Breast epithelium (tissue), 4 donors: ENCODE measurements at places on chromosomes 3 and 15.

- DNase-seq: no peak
Observed at GRCh38 chr15:42553554-42553953, 4.9 kb downstream of the HAUS2 start.

DNA sequence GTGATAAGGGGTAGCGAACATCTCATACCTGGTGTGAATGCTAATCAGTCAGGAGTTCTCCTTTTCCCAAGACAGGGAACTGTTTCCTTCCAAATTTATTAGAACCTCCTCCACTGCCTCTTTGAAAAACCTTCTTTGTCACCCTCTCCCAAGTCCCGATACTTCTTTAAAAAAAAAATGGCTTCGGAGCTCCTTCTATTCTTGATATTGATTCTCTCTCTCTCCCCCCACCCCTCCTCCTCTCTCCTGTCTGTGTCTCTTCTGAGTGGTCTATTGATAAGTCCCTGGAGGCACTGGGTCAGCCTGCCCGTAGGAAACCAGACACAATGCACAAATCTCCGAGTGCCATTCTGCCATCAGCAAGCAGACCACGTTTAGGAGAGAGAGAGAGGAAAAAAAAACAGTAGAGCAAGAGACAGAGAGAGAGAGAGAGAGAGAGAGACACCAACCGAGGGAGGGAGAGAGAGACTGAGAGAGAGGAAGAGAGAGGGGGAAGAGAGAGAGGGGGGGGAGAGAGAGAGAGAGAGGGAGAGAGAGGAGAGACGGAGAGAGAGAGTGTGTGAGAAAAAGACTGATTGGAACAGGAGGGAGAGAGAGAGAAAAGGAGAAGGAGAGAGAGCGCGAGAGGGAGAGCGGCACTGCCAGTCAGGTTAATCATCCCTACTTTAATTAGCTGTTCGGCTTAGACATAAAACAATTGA is 160.9 kb downstream of the TIGIT start:
- no peak for DNase-seq

- DNase-seq: no peak
Observed at GRCh38 chr3:147701195-147701594, 292.0 kb downstream of the ZIC1 start.

DNA sequence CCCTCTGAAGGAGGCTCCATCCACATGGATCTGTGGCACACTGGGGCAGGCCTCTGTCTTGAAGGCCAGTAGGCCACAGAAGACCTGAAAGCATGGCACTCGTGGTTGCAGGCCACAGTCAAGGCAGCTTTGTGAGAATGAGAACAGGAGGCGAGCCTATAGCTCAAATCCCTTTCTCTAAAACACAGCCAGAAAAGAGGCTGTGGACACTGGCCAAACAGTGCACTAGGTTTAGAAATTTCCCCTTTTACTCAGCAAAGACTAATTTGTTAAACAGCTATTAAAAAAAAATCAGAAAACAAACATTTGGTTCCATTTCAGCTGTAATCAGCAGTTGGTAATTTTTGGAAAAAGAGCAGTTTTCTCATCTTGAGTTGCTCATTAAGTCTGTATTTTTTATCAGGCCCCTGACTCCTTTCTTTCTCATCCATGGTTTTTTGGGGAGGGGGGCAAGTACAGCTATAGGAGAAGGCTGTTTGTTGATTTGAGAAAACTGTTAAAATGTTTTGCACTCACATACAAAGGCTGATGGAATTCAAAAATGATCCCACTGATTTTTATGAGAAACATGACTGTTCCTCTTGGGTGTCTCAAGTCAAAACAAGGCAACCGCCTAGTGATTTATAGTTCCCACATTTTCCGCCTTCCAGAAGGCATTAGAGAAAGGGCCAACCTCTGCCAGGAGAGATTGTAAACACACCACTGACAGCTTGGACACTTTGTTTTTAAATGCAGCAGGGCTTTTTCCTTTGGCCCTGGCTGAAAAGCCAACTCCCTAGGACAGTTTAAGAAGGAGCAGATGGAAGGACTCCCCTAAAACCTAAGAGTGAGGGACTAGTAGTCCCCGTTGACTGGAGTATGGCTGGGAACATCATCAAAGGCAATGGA is 28.1 kb downstream of the PARP16 start:
- DNase-seq: no peak

- no peak for DNase-seq
Observed at GRCh38 chr15:38145651-38146111, 107.0 kb upstream of the SPRED1 start.

DNA sequence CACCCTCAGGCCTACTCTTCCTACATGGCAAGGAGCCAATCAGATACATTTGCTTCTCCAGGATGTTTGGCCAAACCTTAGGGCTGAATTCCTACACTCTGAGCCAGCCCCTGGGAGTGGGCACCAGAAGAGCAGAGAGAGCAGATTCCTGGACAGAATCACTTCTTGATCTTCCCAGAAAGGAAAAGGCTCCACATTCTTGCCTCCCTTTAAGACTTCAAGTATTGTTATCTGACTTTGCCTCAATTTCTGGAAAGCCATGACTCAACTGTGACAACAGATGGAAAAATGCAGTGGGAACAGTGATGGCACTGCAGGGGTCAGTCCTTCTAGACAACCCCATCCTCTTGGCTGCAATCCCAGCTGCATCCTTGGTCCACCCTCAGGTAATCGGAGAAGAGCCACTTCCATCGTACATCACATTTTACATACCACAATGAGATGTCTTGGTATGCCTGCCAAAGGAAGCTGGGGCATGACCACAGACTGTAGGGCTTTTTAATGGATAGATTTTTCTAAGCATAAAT is 21.0 kb downstream of the SLCO2A1 start:
- peak; percentile 11 for DNase-seq

GRCh38 chr3:13287833-13288232 is 132.3 kb downstream of the NUP210 start:
- DNase-seq: no peak

GRCh38 chr15:78394026-78394425 is 44.0 kb upstream of the IREB2 start:
- DNase-seq: no peak

- DNase-seq: no peak
Observed at GRCh38 chr3:73442152-73442551, 182.6 kb downstream of the PDZRN3 start.

GRCh38 chr3:67312155-67312554 is 314.0 kb downstream of the KBTBD8 start:
- DNase-seq: no peak

DNA sequence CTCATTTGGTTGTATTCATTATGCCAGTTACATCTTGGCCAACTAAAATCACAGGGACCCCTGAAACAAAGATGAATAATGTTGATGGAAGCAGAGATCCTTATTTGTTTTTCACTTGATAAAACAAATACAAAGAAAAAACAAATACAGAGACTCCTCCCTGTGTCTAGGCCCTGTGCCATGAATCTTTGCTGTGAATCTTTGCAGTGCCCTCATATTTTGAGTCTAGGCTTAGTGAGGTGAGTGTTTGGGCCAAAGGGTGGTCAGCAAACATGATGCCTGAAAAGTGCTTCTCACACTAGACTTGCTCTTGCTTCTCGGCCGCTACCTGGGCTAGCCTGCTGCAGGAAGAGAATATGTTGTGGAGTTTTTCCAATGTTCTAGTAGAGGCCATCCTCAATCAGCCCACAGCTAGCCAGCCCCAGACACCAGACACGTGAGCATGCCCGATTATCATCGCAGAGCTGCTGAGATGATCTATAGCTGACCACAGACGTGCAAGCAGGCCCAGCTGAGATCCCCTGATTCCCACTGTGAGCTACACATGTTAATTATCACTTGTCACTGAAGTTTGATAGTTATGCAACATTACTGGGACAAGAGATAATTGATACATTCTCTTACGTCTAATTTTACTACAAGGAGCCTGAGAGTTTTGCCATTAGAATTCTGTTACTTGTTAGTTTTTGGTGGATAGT is 191.4 kb downstream of the THRB start:
- no peak for DNase-seq

GRCh38 chr3:46866720-46867549 is 3.7 kb upstream of the MYL3 start:
- DNase-seq: peak; percentile 78

GRCh38 chr3:161349529-161350312 is 21.6 kb downstream of the SPTSSB start:
- DNase-seq: no peak

DNA sequence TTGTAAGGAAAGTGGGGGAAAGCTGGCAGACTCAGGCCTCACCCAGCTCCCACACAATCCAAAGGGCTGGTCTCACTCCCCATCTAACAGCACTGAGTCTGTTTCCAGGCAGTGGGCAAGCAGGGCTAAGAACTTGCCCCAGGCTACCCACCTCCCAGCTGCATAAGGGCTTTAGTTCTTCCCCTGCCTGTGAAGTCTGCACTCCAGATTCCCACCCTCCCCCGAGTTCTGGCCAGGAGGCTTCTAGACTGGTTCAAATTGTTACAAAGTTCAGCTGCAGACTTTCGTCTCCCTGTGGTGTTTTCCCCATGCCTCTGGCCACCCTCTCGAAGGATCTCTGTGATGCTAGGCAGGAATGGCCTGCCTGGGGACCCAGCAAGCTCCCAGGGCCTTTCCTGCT is 11.2 kb downstream of the EHHADH start:
- DNase-seq: no peak

GRCh38 chr15:41869770-41870688 is 23.8 kb downstream of the SPTBN5 start:
- DNase-seq: no peak

DNA sequence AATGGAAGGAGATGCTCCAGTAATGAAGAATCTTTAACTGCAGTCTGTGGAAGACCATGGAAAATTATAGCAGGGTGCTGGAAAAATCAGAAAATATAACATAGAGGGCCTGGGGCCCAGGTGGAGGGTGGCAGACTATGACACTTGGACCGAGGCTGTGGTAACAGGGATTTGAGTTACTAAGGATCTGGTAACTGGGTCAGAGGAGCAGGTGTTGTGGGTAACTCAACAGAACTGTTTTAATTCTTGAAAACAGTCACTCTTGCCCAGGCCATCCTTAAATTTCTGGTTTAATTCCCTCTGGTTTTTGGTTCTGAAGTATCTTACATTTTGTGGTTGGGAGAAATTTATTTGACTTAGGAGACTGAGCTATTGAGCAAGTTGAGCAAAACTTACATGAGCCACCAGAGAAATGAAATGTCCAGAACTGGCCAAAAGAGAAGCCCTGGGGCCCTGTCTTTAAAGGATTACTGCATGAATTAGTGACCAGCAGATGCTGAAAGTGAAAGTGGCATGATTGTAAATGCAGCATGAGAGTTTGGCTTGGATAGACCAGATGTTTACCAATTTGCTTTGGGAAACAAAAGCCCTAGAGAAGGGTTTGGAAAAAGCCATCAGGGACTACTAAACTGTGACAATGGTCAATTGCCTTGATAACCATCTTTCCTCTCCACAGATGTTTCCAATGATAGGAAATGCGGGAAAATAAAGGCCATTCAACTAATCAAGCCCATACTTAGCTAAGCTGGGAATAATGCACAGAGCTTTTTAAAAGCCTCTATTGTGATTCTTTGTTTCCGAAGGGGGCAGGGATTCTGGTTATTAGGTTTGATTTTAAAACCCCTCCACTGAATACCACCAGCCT is 374.9 kb upstream of the TGFBR2 start:
- no peak for DNase-seq

DNA sequence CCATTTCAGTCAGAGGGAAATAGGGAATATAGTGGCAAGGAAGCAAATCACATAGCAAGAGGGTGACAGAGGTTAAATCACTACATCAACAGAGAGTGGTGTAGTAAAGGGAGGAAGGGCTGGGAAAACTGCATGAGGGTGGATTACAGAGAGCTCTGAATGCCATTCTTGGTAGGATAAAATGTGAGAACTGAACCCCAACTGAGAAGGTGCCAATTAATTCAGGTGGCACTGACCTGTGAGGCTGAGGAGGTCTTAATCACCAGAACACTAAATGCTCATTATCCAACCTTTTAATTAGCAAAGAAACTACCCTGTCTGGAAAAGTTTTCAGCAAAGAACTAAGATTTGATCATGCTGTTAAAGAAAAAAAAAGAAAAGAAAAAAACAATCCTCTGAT is 202.7 kb downstream of the LRRN1 start:
- no peak for DNase-seq

GRCh38 chr3:24520976-24521419 is 26.3 kb upstream of the THRB start:
- no peak for DNase-seq

GRCh38 chr15:64213646-64214045 is 50.8 kb upstream of the PPIB start:
- DNase-seq: no peak

DNA sequence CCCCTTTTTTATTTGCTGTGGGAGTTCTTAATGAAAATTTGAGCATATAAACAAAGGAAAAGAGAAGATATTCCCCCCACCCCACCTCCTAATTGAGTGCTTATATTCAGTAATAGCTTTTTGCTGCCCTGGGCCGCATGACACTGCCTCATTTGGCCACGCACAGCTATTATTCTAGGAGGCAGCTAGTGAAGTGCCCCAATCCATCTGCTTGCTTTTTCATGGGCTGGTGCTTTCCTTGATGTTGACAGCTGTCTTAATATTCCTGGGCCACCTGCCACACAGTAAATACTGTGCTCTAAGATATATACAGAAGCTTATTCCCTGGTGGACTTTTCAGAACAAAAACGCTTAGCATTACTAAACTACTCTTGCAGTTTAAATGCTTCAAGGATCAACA is 3.8 kb upstream of the CRYBG3 start:
- DNase-seq: no peak

DNA sequence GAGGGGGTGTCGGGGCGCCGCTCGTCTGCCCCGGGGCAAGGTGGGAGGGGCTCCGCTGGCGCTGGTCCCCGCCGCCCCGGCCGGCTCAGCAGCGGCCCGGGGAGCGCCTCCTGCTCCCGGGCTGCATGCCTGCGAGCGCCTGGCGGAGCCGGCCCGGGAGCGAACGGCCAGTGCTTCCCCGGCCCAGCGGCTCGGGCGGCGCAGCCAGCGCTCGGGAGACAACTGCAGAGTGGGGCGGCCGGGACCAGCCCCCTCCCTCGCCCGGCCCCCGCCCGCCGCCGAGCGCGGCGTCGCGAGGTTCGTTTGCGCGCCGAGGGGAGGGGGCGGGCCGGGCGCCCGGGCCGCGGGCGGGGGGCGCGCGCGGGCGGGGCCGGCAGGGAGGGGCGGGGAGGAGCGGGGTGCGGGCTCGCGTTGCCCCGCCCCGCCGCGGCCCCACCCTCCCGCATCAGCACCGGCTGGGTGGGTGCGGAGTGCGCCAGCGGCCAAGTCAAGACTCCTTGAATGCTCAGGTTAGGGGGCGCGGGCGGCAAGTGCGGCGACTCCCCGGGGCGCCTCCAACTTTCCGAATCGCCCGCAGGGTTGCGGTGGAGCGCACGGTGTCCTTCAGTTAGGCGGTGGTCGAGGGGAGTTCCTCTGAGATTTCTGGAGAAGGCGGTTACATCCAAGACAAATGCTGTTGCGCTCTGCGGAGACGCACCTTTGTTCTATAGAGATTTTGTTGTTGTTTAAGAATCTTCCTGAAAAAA is at the start of gene RGMA:
Gene RGMA (minus strand): TSS at position 231 of the 746 bp plus-strand sequence. CDS start 279 bp downstream, outside the sequence.
- DNase-seq: no peak

DNA sequence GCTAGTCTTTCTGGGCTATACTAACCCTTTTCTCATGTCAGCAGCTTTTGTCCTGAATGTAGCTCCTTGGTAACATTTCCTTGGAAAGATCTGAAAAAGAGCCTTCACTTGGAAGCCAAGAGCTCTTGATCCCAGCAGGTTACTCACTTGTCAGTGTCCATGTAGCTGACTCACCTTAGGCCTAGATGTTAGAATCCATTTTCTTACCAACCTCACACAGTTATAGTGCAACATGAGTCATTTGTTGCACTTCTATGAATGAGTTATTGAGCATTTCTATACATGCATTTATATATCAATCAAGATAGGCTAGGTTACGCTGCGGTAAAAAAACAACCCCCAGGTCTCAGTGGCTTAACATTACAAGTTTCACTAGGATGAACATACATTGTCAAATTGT is 106.8 kb upstream of the SLC7A14 start:
- DNase-seq: no peak

GRCh38 chr3:49025005-49025792 is 3.3 kb downstream of the NDUFAF3 start:
- DNase-seq: no peak
